HEK293T (cell line): ENCODE measurements at places on chromosomes 2 and 18.

DNA sequence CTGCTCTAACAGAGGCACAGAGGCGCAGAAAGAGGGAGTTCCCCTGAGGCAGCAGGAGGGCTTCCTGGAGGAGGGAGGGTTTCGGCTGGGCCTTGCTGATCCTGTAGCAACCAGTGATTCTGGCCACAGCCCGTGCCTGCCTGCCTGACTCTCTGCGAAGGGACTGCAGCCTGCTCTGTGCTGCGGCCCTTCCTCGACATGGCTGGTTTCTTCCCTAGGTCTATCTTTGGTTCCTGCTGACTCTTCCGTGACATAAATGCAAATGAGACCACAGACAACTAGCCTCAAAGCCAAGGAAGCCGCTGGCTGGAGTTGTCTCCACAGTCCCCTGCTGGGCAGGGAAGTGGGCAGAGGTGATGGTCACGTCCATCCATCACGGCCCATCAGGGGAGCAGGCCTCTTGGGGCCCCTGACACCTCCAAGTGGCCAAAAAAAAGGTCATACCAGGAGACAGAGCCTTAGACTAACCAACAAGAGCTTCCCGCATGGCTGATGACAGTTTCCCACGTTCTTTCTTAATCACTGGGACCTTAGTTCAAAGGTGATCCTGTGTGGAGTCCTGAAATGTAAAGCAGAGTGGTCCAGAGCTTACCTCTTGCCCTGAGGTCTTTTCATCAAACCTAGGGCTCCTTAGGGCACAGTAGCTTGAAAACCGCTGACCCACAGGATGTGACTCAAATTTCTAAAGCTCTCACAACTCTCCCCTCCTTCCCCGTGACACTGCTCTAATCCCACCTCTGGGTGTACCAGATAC, 55.3 kb downstream of the HS1BP3 start:
- no peak for DNase-seq

- no peak for DNase-seq
Measured at GRCh38 chr2:173028671-173029070, 47.0 kb upstream of the MAP3K20 start.

- DNase-seq: no peak
Measured at GRCh38 chr2:236171181-236171679, 3.0 kb upstream of the GBX2 start.

GRCh38 chr18:46712406-46712805, 44.4 kb downstream of the ST8SIA5 start:
- no peak for DNase-seq
